Psoas muscle (tissue), 8 donors: ENCODE measurements at places on chromosomes 12 and 14. TPM values are rescaled to one million over a fixed set of nuclear protein-coding genes. Genes with fewer than 3 reads are reported as not detected.
A peak's percentile ranks its signal among the peaks of the same experiment; 100 is the strongest.

- no peaks in the 10 kb centered on the region for H3K27me3 ChIP-seq
- DNase-seq, result no peak
- no peak overlapping the region for H3K27ac ChIP-seq
- no peak overlapping the region for H3K4me3 ChIP-seq
These were observed 48.4 kb downstream of the GCH1 start for GRCh38 chr14:54854181-54854580.

DNA sequence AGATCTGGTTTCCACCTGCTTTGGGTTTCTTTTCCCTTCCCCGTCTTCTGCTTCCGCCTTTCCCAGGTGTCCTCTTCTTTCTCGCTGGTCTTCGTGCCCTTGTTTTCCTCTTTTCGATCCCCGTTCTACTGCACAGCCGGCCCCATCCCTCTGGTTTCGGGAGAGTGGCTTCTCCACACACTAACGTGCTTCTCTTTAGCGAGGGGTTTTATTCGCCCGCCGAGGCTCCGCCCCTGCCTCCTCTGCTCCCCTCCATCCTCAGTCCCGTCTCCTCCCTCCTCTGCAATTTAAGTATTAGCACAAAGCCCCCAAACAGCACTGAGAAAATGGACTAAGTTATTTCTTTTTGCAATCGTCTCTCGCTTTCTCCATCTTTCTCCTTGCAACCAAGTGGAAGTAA is at the start of gene SLC7A8:
Gene SLC7A8 (minus strand): TSS at position 182 of the 400 bp plus-strand sequence. CDS start 746 bp downstream, outside the sequence.
- H3K36me3 ChIP-seq, result no peaks in the 10 kb centered on the region
- peak; percentile 71 for DNase-seq
- peak within 1 kb of the TSS; percentile 73 for H3K4me3 ChIP-seq
- no peaks in the 10 kb centered on the region for H3K27me3 ChIP-seq

- no peak for DNase-seq
- no peaks in the 10 kb centered on the region for H3K4me1 ChIP-seq
- no peaks in the 10 kb centered on the region for H3K36me3 ChIP-seq
- H3K27me3 ChIP-seq, result no peaks in the 10 kb centered on the region
- no peak overlapping the region for H3K4me3 ChIP-seq
These were observed 111.0 kb upstream of the GSC start for GRCh38 chr14:94880876-94881275.

DNA sequence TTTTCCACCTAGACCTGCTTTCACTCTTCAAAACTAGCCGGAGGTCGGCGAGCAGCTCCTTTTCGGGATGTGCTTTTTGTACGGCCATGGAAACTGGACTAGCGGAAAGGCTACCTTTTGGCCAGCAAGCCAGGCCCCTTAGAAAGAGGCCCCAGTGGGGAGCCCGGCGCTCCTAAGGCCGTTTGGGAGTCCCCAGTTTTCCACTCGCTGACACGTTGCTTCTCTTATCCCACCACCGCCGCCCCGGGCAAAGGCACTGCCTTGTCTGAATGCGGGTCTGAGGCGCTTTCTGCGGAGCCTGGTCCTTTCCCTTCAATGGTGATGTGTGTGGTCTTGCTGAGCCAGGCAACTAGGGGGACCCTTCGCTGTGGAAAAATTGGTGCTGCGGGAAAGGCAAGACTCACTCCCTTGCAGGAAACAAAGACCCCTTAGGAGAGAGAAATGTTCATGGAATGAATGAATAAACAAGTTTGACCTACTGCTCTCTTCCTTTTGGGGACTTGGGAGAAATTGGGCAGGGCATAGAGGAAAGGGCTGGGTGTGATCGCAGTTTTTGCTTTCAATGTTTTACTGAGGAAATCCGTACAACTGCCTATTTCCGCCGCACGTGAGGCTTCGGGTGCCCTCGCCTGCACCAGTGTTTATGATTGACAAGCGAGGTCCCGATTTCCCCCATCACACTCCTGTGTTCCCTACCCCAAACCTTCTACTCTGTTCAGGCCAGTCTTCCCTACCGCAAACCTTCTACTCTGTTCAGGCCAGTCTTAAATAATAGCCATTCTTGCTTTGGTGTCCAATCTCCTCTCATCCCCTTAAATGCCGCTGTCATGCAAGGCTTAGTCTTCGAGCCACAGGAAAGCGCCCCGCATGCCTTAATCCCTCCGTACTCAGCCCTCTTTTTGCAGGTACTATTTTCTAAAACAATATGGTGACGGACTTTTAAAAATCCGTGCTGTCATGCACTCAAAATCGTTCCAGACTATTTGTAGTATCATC is 1.0 kb upstream of the SLC38A2 start:
- H3K4me1 ChIP-seq, result peaks cover 30% of the 10 kb centered on the region
- DNase-seq, result peak; percentile 54
- peaks cover 5% of the 10 kb centered on the region for H3K36me3 ChIP-seq
- H3K27ac ChIP-seq, result peak overlapping the region; percentile 99
- H3K4me3 ChIP-seq, result peak overlapping the region; percentile 94

DNA sequence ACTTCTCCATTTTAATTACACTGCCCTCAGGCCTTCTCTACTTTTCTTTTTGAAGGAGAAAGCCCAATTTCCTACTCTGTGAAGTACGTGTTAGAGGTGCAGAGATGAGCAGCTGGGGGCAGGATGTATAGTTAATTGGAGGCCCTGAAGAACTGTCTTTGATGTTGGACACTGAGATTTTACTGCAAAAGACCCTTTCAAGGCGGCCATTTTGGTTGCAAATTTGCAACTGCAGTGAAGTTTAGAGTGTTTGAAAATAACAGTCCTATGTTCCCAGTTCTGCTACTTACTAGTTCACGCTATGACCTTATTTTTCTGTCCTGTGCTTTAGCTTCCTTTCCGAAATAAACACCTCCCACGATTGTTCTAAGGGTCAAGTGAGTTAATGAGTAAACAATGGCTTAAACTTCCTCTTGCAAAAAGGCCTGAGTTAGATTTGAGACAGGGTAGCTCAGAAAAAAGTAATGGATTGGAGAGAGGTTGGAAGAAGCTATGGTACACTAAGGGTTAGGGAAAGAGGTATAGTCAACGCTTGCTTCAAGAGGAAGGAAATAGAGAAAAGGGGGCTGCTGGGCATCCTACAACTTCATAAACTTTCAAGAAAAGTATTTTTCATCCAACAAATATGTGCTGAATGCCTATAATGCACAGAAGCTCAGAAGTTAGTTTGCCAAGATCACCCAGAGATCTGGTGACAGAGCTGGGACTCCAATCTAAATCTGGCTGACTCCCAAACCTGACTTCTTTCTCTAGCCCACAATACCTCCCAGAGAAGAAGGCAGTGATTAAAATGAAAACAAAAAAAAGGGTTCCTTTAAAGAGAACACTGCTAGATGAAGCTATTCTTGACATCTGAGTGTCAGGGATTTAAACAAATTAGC is 26.4 kb upstream of the DICER1 start:
- H3K27me3 ChIP-seq, result no peaks in the 10 kb centered on the region
- DNase-seq, result no peak
- H3K36me3 ChIP-seq, result no peaks in the 10 kb centered on the region
- H3K4me3 ChIP-seq, result no peak overlapping the region
- peak overlapping the region; percentile 54 for H3K27ac ChIP-seq
- H3K4me1 ChIP-seq, result peaks cover 13% of the 10 kb centered on the region

DNA sequence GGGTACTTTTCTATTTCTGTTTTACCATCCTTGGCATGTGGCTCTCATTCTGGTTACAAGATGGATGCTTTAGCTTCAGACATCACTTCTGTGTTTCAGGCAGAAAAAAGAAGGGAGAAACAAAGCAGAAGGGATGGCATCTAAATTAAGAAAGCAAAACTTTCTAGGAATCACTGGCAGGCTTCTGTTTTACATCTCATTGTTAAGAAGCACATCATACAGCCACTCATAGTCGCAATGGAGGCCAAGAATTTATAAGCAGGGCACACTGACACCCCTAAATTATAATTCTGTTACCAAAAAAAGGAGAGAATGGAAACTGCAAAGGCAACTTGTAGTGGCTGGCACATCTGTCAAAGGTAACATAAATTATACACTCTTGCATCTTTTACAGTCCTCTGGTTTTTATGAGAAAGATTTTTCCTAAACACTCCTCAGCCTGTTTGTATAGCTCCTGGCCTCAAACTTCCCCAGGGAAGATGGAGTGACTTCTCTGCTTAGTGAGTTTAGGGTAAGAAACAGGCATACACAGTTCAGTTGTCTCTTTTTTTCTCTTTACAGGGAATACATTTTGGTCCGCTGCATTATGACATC is 22.0 kb upstream of the LEMD3 start:
- DNase-seq, result no peak
- no peaks in the 10 kb centered on the region for H3K4me1 ChIP-seq
- no peak overlapping the region for H3K4me3 ChIP-seq
- H3K36me3 ChIP-seq, result no peaks in the 10 kb centered on the region

DNA sequence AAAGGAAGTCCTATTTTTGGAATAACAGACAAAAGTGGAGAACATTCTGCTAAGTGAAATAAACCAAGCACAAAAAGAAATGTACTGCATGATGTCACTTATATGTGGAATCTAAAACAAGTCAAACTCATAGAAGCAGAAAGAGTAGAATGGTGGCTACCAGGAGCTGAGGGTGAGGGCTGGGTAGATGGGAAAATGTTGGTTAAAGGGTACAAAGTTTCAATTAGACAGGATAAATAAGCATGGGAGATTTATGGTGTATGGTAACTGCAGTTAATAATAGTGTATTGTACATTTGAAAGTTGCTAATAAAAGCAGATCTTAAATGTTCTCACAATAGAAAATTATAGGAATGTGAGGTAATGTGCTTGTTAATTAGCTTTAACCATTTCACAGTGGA is 12.8 kb downstream of the LUM start:
- H3K4me3 ChIP-seq, result no peak overlapping the region
- H3K36me3 ChIP-seq, result no peaks in the 10 kb centered on the region
- no peak for DNase-seq
- no peaks in the 10 kb centered on the region for H3K4me1 ChIP-seq

DNA sequence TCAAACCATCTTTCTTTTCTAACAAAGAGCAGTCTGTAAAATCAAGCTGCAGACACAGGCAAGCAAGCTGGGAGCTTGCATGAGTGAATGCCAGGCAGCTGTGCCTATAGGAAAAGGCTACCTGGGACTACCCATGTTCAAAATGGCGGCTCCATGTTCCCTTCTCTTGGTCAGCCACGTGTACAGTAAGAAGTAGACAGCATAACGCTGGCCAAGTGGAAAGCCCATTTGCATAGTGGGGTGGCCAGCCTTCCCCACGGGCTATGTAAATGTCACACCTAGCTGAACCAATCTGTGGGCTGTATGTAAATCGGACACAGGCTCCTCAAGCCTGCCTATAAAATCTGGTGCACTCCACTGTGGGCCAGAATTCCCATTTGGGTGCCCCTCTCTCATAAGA is 117.1 kb downstream of the SYT10 start:
- DNase-seq, result no peak
- no peak overlapping the region for H3K27ac ChIP-seq
- no peaks in the 10 kb centered on the region for H3K4me1 ChIP-seq
- no peaks in the 10 kb centered on the region for H3K27me3 ChIP-seq

Gene BCL2L2
- 17.8 TPM for total RNA-seq

Gene CACNA1C
- total RNA-seq, result 2.9 TPM

Gene KRT82
- total RNA-seq, result not detected

Gene DPPA3
- total RNA-seq, result not detected

Gene VAMP1
- 4.3 TPM for total RNA-seq

Gene SYT1
- total RNA-seq, result 0.14 TPM

Gene C12orf54
- not detected for total RNA-seq

Gene TSPAN19
- not detected for total RNA-seq

Gene SGPP1
- 7.6 TPM for total RNA-seq

Gene ORAI1
- total RNA-seq, result 17.9 TPM
